ENCODE measurements at places on chromosomes 13 and 19.

GRCh38 chr13:52842441-52842840 is 6.0 kb downstream of the PCDH8 start:
- no peak for DNase-seq

GRCh38 chr19:15672580-15673175 is at the start of gene CYP4F12:
Gene CYP4F12 (plus strand): TSS chr19:15673087. CDS start chr19:15673530, 443 bp downstream.
- no peak for DNase-seq

DNA sequence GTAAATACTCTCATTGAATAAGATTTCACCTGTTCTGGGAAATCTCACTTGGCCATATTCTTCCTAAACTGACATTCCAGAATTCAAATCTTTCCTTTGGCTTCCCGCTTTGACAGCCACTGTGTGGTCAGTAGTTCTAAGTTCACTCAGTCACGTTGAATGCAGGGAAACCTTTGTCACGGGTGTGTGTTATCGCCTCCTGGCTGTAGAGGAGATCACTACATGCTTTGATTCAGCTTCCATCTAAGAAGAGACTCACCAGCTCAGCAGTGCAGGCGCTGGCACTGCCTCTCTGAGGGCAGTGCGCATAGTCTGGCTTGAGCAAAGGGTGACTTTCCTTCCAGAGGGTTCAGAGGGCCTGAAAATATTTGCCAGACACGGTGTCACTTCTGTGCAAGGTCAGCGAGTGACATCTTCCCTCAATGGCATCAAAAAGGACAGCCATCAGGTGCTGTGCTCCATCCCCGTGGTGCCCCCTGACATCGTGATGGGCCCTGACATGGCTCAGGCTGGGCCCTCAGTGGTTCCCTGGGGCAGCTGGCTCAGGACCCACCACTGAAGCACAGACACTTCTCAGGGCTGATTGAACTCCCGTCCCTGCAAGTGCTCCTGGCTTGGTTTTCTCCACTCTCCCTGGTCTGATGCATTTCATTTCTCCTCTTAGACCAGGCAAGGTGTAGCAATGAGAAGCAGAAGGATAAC is 635.4 kb upstream of the ARGLU1 start:
- DNase-seq = no peak

DNA sequence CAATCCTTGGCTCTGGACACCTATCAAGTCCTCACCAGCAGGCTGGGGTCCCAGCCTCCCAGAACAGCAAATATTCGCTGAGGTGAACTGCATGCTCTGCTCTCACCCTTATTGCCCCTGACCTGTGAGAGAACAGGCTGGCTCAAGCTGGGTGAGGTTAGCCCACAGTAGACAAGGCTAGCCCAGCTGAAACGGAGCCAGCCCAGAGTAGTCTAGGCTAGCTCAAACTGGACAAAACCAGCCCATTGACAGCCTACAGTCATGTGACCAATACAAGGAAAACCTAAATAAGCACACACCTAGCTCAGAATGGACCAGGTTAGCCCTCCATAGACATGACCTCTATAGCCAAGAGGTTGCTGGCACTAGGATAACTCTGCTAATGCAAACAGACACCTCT is 38.4 kb downstream of the CCL25 start:
- DNase-seq = no peak

DNA sequence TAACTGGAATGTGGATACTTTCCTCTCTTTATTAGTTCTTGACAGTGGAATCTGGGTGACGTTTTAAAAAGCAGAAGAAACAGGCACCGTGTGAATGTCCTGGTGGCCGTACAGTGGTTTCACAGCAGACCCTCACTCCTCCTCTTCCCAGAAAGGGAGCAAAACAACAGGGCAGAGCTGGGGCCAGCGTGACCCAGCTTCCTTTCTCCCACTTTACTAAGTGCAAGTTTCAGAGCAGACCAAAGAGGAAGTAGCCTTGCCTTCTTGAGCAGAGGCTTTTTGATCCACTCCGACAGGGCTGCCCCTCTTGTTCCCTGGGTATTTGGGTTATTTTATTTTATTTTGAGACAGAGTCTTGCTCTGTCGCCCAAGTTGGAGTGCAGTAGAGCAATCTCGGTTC is 19.6 kb upstream of the C19orf33 start:
- no peak for DNase-seq

Data from cerebellar nuclear complex (tissue), 1 donor.